Left lung (tissue), 14 donors: ENCODE measurements at places on chromosomes 1 and 21. TPM values are rescaled to one million over a fixed set of nuclear protein-coding genes. Genes with fewer than 3 reads are reported as not detected.

CNKSR1 gene
- 23.1 TPM for polyA plus RNA-seq

OR2L3 gene
- not detected for polyA plus RNA-seq

TSPAN1 gene
- 11.7 TPM for polyA plus RNA-seq

SLC44A5 gene
- 1.3 TPM for polyA plus RNA-seq

PDZK1 gene
- 2.5 TPM for polyA plus RNA-seq

TRIM63 gene
- polyA plus RNA-seq = not detected

GRCh38 chr1:228174482-228175315, 9.1 kb downstream of the IBA57 start:
- H3K36me3 ChIP-seq = no peaks in the 10 kb centered on the region
- H3K27me3 ChIP-seq = no peaks in the 10 kb centered on the region
- no peaks in the 10 kb centered on the region for H3K4me1 ChIP-seq
- no peak overlapping the region for H3K27ac ChIP-seq
- H3K4me3 ChIP-seq = no peak overlapping the region

GRCh38 chr1:247857069-247857984, at the start of gene TRIM58:
TSS of gene TRIM58 (plus strand) at chr1:247857187. CDS start at chr1:247857247, 60 bp downstream.
- DNase-seq = no peak
- H3K27me3 ChIP-seq = peaks cover 39% of the 10 kb centered on the region
- peak within 1 kb of the TSS; percentile 42 for H3K4me3 ChIP-seq

- H3K27me3 ChIP-seq = no peaks in the 10 kb centered on the region
- H3K36me3 ChIP-seq = no peaks in the 10 kb centered on the region
- H3K27ac ChIP-seq = no peak overlapping the region
- DNase-seq = no peak
These were observed 212.6 kb downstream of the KCTD3 start for GRCh38 chr1:215779729-215780128.

- no peaks in the 10 kb centered on the region for H3K27me3 ChIP-seq
- H3K4me1 ChIP-seq = peaks cover 80% of the 10 kb centered on the region
- H3K4me3 ChIP-seq = no peak overlapping the region
- no peak for DNase-seq
- H3K36me3 ChIP-seq = no peaks in the 10 kb centered on the region
- H3K27ac ChIP-seq = peak overlapping the region; percentile 81
These were observed 15.6 kb upstream of the CSF1 start for GRCh38 chr1:109894823-109895719.

- no peak overlapping the region for H3K4me3 ChIP-seq
- peak overlapping the region; percentile 56 for H3K27ac ChIP-seq
- peaks cover 20% of the 10 kb centered on the region for H3K4me1 ChIP-seq
- H3K27me3 ChIP-seq = no peaks in the 10 kb centered on the region
- H3K36me3 ChIP-seq = no peaks in the 10 kb centered on the region
These were observed 11.6 kb upstream of the POFUT2 start for GRCh38 chr21:45299026-45299863.

- H3K27ac ChIP-seq = no peak overlapping the region
- no peaks in the 10 kb centered on the region for H3K27me3 ChIP-seq
- no peaks in the 10 kb centered on the region for H3K36me3 ChIP-seq
- H3K4me1 ChIP-seq = no peaks in the 10 kb centered on the region
These were observed 692.0 kb downstream of the NCAM2 start for GRCh38 chr21:21690068-21690665.

DNA sequence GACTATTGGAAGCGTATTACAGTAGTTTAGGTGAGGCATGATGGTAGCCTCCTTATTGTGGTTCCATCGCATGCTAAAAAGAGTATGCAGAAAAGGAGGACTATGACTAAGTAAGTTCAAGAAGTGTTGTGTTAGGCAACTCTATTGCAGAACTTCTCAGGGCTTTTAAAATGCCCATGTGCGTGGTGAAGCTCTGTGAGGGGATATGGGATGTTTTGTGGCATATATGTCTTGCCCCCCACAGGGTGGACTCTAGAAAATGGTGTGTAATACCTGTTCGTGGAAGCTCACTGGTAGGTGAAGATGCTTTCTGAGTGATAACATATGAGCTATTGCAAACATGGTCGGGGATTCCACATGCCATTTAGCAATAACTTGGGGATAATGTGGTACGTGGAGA, 31.7 kb downstream of the MAN1A2 start:
- no peaks in the 10 kb centered on the region for H3K36me3 ChIP-seq
- no peaks in the 10 kb centered on the region for H3K27me3 ChIP-seq
- H3K4me3 ChIP-seq = no peak overlapping the region

GRCh38 chr1:39167632-39168209, 36.8 kb upstream of the MACF1 start:
- H3K27ac ChIP-seq = peak overlapping the region; percentile 55
- H3K4me3 ChIP-seq = no peak overlapping the region
- H3K27me3 ChIP-seq = no peaks in the 10 kb centered on the region

DNA sequence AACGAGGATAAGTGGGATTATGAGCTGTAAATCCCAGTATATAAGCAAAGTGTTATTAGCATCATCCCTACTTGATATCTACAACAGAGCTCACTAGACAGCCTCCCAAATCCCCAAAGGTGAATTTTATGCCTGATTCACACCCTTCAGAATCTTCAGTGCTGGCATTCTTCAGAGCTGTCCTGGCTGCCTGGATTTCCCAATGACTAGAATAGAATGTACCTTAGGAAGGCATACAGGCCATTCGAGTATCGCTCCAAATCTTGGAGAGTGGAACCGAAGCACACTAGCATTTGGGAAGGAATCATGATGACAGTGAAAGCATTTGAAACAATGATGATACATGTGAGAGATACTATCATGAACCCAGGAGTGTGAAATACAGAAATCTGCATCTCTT, 22.3 kb downstream of the ZBTB40 start:
- no peak for DNase-seq
- H3K36me3 ChIP-seq = no peaks in the 10 kb centered on the region
- H3K4me3 ChIP-seq = no peak overlapping the region
- H3K27ac ChIP-seq = no peak overlapping the region
- no peaks in the 10 kb centered on the region for H3K4me1 ChIP-seq

DNA sequence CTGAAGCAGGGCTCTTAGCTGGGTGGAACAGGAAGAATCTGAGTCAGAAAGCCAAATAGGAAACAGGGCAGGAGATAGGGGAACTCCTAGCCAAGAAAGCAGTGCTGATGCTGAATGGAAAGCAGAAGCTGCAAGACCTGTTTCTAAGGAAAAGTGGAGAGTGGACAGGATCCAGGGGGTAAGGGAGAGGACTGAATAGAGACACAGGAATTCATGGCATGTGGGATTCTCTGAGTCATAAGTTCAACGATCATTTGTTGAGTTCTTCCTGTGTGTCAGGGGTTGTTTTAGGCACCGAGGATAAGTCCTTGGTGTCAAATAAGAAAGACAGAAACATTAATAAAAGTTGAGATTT, 153.8 kb upstream of the FGGY start:
- no peak overlapping the region for H3K4me3 ChIP-seq
- peak overlapping the region; percentile 48 for H3K27ac ChIP-seq
- H3K27me3 ChIP-seq = no peaks in the 10 kb centered on the region
- H3K4me1 ChIP-seq = no peaks in the 10 kb centered on the region
- H3K36me3 ChIP-seq = no peaks in the 10 kb centered on the region

- H3K4me3 ChIP-seq = no peak overlapping the region
- DNase-seq = no peak
- no peaks in the 10 kb centered on the region for H3K27me3 ChIP-seq
- no peak overlapping the region for H3K27ac ChIP-seq
- H3K4me1 ChIP-seq = no peaks in the 10 kb centered on the region
These were observed 93.1 kb upstream of the OLFM3 start for GRCh38 chr1:102089791-102090190.

- no peaks in the 10 kb centered on the region for H3K36me3 ChIP-seq
- peak overlapping the region; percentile 22 for H3K27ac ChIP-seq
- peak; percentile 51 for DNase-seq
- peaks cover 22% of the 10 kb centered on the region for H3K4me1 ChIP-seq
- no peaks in the 10 kb centered on the region for H3K27me3 ChIP-seq
These were observed 56.6 kb upstream of the PPP2R5A start for GRCh38 chr1:212228591-212229119.

- H3K4me1 ChIP-seq = peaks cover 12% of the 10 kb centered on the region
- no peak overlapping the region for H3K4me3 ChIP-seq
- no peaks in the 10 kb centered on the region for H3K27me3 ChIP-seq
- H3K36me3 ChIP-seq = no peaks in the 10 kb centered on the region
These were observed 3.9 kb upstream of the RAB4A start for GRCh38 chr1:229266832-229267500.
